ENCODE measurements at places on chromosomes 5 and 9.

GRCh38 chr9:136881691-136882108 is 4.6 kb upstream of the TRAF2 start:
- no peak for DNase-seq

GRCh38 chr5:177194268-177194667 is 60.7 kb downstream of the NSD1 start:
- no peak for DNase-seq

DNA sequence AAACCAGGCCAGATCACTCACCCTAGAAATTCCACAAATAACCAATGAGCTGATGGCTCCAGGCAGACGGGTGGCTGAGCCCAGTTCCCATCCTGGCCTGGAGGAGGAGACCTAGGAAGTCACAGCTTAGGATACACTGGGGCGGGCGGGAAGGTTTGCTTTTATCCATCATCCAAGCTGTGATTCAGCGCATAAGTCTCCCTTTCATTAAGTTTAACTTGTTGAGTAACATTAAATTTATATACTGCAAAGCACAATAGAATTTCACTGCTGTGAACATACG is 55.7 kb downstream of the THBS4 start:
- DNase-seq: no peak

DNA sequence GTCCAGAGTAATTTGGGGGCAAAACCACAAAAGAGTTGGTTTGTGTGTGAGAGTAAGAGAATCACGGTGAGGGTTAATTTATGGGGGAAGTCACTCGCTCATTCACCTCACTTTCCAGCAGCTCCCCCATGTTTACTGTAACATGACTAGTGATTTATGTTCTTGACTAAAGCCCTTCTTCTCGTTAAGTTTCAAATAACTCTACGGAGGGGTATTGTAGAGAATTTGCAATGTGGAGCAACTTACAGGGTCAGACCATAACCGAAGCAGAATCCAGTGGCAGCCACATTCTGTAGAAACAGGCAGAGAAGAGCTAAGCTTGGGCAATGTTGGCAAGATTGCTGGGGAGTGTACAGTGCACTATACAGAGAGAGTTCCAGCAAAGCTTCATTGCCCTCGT is 760.6 kb downstream of the IRX1 start:
- no peak for DNase-seq

DNA sequence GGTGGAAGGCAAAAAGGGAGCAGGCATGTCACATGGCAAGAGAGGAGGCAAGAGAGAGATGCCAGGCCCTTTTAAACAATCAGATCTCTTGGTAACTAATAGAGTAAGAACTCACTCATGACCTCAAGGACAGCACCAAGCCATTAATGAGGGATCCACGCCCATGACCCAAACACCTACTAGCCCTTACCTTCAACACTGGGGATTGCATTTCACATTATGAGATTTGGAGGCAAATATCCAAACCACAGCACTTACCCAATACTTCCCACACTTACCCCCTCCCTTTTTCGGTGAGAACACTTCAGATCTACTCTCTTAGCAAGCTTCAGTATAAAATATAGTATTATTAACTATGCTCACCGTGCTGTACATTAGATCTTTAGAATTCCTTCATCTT is 41.9 kb downstream of the ZNF354A start:
- no peak for DNase-seq

DNA sequence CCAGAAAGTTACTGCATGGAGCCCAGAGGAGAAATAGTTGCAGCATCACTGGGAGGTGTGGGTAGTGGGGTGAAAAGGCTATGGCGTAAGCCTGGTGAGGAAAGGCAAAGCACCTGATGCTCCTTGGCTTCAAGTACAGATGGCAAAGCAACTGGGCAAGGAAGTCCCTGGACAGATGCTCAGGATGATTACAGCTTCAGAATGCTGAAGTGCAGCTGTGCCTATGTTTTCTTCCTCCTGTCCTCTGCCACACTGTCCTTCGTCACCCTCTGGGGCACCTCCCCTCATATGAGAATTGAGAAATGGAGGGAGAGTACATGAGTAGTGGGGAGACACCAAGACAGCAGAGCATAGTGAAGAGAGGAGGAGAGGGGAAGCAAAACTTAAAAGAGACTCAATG is 328.0 kb downstream of the PDE4D start:
- no peak for DNase-seq

DNA sequence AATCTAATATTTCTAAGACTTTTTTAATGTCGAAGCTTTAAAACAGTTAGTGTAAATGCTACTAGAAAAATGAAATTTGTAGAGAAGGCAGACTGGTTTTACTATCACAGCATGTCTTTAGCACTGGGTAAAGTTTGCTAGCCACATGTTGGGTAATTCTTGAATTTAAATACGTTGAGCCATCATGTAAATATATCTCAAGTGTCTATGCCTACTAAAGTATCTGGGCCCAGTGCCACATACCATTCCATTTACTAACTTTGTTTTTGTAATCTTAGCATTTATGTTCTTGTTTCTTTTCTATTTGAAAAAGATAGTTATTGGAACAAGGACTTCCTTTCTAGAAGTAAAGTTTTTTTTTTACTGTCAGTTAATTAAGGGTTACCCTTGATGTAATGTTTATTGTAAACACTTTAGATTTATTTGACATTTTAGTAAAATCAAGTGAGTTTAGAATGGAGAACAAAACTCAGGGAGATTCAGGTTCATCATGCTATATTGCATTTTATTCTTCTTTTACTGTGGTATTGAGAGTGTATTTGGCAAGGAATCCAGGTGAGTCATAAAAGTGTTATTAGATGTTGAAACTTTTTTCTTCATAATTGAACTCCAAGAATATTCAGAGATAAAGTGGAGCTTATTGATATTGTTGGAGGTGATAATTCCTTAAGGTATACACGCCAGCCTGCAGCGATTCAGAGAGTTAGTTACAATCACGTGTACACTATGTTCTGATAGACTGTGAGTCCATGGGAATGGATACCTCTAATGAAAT is 182.4 kb downstream of the CCDC171 start:
- no peak for DNase-seq

Measured in NCI-H1105 (cell line).